ENCODE measurements at places on chromosomes 6 and 20. TPM values are rescaled to one million over a fixed set of nuclear protein-coding genes. Genes with fewer than 3 reads are reported as not detected.

DNA sequence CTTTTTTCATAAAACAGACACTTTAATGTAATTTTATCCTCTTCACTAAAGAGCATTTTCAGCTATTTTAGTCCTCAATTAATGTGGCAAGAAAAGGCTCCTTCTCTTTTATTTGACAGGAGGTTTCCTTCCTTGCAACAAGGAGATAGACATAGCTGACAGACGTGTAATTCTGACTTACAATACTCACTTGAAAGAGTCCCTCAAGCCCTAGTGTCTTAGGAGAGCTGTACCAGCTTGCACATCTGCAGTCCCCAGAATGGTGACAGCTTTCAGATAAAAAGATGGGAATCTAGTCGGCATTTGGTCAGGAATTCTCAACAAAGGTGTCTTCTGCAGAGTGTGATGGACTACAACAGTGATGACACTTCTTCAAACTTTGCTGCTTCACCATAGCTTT lies 603.7 kb upstream of the PTCHD4 start:
- no peaks in the 10 kb centered on the region for H3K36me3 ChIP-seq
- no peak for DNase-seq
- H3K4me1 ChIP-seq, result no peaks in the 10 kb centered on the region
- H3K4me3 ChIP-seq, result no peak overlapping the region
- H3K27ac ChIP-seq, result no peak overlapping the region
- no peaks in the 10 kb centered on the region for H3K27me3 ChIP-seq

- no peaks in the 10 kb centered on the region for H3K27me3 ChIP-seq
- no peak overlapping the region for H3K27ac ChIP-seq
- no peak overlapping the region for H3K4me3 ChIP-seq
- peaks cover 8% of the 10 kb centered on the region for H3K36me3 ChIP-seq
Measured at GRCh38 chr6:110619275-110619908, 143.0 kb upstream of the SLC22A16 start.

DNA sequence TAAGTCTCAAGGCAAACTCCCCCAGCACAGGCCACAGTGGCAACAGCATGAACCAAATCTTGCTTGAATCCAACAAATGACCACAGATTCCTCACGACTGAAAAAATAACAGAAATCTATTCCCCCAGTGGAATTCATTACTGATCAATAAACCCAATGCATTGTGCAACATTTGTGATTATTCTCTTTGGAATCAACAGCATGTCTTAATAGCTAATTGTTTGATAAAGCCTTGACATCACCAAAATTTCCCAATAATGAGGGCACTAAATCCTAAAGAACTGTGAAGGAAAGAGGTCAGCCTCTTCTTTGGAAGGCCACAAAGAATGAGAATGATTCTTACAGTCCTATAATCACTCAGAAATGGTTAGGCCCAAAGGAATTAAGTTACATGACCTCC lies 5.8 kb downstream of the SCML4 start:
- H3K27me3 ChIP-seq, result peaks cover 12% of the 10 kb centered on the region
- peaks cover 12% of the 10 kb centered on the region for H3K4me1 ChIP-seq
- no peak overlapping the region for H3K27ac ChIP-seq
- no peaks in the 10 kb centered on the region for H3K36me3 ChIP-seq
- no peak overlapping the region for H3K4me3 ChIP-seq

DNA sequence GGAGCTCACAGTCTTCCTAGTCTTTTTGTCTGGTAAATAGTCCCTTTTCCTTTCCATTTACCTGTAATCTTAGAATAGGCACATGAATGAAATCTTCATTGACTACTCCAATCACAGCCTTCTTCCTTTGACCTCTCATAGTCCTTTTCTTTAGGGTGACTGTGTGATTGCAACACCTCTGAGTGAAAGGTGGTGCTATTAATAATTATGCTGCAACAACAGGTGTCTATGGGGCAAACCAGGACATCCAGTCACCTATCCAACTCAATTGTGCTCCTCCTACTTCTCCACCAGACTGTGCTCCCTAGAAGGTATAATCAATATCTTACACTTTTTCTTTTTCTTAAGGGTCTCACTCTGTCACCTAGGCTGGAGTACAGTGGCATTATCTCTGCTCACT lies 29.4 kb downstream of the RIPOR2 start:
- no peaks in the 10 kb centered on the region for H3K36me3 ChIP-seq
- DNase-seq, result no peak
- H3K4me1 ChIP-seq, result peaks cover 41% of the 10 kb centered on the region
- H3K4me3 ChIP-seq, result no peak overlapping the region
- no peaks in the 10 kb centered on the region for H3K27me3 ChIP-seq

GRCh38 chr20:58684291-58684690 lies 8.3 kb upstream of the NPEPL1 start:
- peaks cover 20% of the 10 kb centered on the region for H3K36me3 ChIP-seq
- H3K4me1 ChIP-seq, result no peaks in the 10 kb centered on the region
- no peak overlapping the region for H3K4me3 ChIP-seq
- no peaks in the 10 kb centered on the region for H3K27me3 ChIP-seq
- H3K27ac ChIP-seq, result no peak overlapping the region

Gene CBLN4
- total RNA-seq, result not detected

Gene BPIFA1
- total RNA-seq, result not detected

Data from SJSA1 (cell line).